ENCODE measurements at places on chromosomes 2 and 18.

GRCh38 chr2:66717218-66717905 is 282.4 kb downstream of the MEIS1 start:
- DNase-seq = no peak

DNA sequence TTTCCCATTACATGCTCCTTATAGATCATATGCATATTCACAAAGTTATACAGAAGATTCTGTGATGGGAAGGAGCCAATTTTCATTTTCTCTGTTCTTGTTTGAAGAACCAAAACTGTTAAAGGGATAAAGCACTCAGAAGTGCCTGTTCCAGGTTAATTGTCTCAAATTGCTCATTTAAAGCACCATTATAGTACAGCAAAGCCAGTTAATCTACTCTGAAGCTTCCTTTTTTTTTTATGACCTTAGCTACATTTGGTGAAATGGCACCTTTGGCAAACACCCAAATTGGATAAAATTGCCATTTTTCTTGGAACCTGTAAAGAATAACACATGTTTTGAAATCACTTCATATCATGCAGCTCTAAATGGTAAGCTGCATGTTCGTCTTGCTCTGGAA is 1092.3 kb downstream of the BCL11A start:
- DNase-seq = no peak

DNA sequence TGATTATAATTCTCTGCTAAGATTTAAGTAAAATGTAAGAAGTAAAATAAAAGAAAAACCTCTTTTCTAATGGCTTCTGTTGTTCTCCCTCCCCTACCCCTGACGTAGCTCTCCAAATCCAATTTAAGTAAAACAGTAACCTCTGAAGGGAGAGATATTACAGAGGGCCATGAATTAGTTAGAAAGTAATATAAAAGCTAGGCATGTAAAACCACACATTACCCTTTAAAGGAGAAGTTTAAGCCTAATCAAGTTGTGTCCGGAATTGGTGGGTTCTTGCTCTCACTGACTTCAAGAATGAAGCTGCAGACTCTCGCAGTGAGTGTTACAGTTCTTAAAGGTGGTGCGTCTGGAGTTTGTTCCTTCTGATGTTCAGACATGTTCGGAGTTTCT is 116.9 kb upstream of the SCN7A start:
- DNase-seq = no peak

- DNase-seq = no peak
Observed at GRCh38 chr2:20928617-20929016, 105.7 kb upstream of the LDAH start.

GRCh38 chr2:164792316-164793170 is 49.1 kb downstream of the COBLL1 start:
- DNase-seq = no peak

GRCh38 chr2:174699993-174700766 is 64.1 kb downstream of the CHRNA1 start:
- DNase-seq = no peak

DNA sequence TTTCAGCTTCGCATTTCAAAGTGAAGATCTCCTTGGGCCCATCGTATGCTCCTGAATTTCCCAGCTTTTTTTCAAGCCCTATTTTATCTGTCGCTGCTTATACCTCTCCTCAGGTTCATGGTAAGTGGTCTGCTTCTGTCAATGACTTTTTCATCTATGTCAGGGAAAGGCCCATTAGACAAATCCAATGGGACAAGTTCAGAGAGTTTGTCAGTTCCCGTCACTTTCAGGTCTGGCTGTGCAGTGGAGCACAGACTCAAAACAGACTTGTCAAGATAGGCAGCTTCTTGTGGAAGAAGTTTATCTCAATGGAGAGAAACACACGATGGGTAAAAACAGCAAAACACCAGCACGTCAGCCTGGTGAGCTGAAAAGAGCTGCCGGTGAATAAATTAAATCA is 100.9 kb upstream of the KLF7 start:
- no peak for DNase-seq

GRCh38 chr18:58466636-58467205 is 162.2 kb downstream of the ALPK2 start:
- no peak for DNase-seq

DNA sequence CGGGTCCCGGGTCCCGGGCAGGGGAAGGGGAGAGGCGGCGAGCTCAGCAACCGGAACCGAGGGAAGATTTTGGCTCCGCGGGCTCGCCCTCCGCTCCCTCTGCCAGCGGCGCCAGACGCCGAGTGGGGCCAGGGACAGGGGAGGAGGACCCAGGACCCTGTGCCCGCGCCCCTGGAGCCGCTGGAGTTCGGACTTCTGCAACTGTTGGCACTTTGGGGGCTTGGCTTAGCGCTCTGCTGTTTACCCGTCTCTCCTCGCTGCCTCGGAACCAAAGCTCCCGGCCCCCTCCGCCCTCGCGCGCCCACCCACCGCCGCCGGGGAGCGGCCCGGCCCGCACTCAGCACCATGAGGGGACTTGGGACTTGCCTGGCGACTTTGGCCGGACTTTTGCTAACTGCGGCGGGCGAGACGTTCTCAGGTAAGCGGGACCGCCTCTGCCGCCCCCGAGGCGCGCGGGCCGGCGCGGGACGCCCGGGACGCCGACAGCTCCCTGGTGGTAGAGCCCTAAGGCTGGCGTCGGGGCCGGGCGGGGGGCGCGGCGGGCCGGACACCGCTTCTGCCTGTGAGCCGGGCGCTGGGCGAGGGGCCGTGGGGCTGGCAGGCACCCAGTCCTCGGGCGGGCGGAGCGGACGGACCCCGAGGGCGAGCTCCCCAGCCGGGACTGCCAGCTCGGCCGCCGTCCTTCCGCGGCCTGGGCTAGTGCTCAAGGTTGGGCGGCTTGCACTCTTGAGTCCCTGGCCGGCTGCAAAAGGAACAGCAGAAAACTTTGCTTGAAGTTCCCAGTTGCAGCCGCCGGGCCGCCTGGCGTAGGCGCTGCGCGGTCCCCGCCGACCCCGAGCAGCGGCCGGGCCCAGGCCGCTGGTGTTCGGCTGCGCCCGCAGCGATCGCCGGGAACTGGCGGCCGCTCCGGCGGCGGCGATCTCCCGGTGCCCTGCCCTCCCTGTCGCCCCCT is 634 bp downstream of the PTPRM start:
- DNase-seq = no peak

GRCh38 chr2:109710505-109711229 is 83.4 kb upstream of the RGPD5 start:
- DNase-seq = no peak

- no peak for DNase-seq
Observed at GRCh38 chr18:45891806-45892205, 66.3 kb downstream of the SIGLEC15 start.

DNA sequence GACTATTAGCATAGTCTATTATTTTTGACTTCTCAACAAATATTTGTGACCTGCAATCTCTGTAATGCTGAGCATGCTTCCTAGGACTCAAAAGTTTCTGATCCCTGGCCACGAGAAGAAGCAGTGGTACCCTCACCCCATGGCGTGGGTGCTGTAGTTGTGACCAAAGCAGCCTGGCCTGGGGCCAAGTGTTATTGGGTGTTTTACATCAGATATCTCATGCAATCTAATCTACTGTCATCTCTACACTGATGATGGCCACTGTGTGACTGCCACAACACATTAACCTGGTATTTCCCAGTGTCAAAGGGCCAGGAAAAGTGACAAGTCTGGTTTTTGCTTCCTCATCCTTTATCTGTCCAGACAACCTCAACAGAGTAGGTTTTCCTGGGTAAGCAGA is 80.8 kb upstream of the WIPF1 start:
- no peak for DNase-seq

- no peak for DNase-seq
Observed at GRCh38 chr2:18516112-18516511, 44.3 kb downstream of the RDH14 start.

- no peak for DNase-seq
Observed at GRCh38 chr2:38074058-38074763, 1.7 kb downstream of the CYP1B1 start.

DNA sequence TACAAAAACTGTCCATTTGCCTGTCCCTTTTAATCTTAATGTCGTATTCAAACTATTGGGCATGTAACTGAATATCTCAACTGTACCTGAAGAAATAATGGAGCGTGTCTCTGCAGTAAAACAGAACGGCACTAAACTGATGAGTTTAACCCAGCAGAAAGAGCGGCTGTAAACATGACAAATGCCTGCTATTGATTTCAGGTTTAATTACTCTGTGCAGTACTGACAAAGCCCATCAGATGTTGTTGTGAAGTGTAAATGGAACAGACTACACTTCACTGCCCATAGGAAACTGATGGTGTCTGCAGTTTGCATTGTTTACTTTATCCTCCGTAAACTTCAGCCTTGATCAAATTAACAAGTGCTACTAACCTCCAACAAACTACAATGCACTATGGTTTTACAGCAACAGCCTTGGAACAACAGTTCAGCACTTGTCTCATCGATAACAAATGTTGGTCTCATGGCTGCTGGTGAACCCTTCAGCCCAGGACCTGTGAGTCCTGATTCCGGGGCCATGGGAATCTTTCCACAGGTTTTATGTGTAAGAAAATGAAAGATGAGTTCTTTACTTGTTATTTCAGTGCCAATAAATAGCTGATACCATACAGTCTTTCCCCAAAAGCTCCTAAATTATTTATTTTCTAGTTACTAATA is 316.5 kb downstream of the CCDC178 start:
- no peak for DNase-seq

- no peak for DNase-seq
Observed at GRCh38 chr2:145323512-145323911, 803.6 kb upstream of the ZEB2 start.
